Activated CD4-positive, alpha-beta T cell treated with anti-CD3 and anti-CD28 coated beads, Interleukin-2, amount 10 ng/mL, durations not matched to agents 7 days and 5 days (primary cell): ENCODE measurements at places on chromosomes 11 and 22. TPM values are rescaled to one million over a fixed set of nuclear protein-coding genes. Genes with fewer than 3 reads are reported as not detected.

The TECTA gene
- 0.25 TPM for total RNA-seq

The KRTAP5-7 gene
- total RNA-seq: not detected

The ESAM gene
- total RNA-seq: 0.45 TPM

The SLC6A5 gene
- not detected for total RNA-seq

The RTN4RL2 gene
- not detected for total RNA-seq

The RASGRP2 gene
- 293 TPM for total RNA-seq

The RPL27A gene
- total RNA-seq: 869 TPM

The OR2AT4 gene
- total RNA-seq: not detected

DNA sequence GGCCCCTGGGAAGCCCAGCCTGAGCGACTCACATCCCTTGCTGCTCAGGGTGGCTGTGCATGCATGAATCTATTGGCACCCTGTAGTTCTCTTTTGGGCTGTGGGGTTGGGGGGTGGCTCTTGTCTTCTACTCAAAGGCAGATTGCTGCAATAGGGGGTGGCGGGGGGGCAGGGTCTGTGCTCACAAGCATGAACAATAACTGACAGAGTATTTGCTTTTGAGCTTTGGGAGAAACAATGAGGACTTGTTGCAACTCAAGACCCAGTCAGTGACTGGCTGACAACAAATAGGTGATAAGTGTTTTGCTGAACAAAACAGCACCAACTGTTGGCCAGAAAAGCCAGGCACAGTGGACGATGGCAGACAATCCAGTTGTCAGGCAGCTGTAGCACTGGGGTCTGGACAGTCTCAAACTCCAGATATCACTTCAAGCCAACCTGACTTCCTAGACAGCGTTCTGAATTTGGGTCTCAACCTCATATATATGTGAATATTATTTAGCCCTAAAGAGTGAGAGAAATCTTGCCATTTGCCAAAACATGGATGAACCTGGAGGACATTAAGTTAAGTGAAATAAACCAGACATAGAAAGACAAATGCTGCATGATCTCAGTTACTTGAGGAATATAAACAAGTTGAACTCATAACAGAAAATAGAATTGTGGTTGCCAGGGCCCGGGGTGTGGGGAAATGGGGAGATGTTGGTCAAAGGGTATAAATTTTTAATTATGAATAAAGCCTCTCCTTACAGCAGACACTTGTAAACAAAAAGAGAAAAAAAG is 61.7 kb downstream of the ME3 start:
- no peak for DNase-seq

GRCh38 chr22:38740116-38740723 is 15.6 kb downstream of the SUN2 start:
- DNase-seq: no peak

DNA sequence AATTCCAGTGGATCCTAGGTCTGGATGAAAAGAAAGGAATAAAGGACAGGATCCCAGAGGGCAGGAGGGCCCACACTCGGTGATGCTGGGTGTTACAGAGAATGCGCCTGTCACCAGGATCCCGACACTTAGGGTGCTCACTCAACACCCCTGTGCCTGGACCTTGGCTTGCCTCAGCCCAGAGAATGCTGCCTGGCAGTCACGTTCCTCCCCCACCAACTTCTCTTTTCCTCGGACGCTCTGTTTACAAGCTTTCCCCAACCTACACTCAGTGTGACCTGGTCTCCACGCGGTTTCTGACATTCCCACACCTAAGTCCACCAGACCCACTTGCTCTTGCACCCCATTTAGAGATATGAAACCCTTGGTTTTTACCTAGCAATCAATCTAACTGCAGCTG is 38.0 kb upstream of the ETS1 start:
- DNase-seq: no peak

GRCh38 chr11:108324587-108324986 is 101.7 kb downstream of the ATM start:
- no peak for DNase-seq

- DNase-seq: no peak
These were observed 16.0 kb upstream of the FTH1 start for GRCh38 chr11:61983419-61983818.

- no peak for DNase-seq
These were observed 447.5 kb upstream of the KIRREL3 start for GRCh38 chr11:127448101-127448500.

- DNase-seq: no peak
These were observed 69.9 kb upstream of the WNT11 start for GRCh38 chr11:76276046-76276780.

DNA sequence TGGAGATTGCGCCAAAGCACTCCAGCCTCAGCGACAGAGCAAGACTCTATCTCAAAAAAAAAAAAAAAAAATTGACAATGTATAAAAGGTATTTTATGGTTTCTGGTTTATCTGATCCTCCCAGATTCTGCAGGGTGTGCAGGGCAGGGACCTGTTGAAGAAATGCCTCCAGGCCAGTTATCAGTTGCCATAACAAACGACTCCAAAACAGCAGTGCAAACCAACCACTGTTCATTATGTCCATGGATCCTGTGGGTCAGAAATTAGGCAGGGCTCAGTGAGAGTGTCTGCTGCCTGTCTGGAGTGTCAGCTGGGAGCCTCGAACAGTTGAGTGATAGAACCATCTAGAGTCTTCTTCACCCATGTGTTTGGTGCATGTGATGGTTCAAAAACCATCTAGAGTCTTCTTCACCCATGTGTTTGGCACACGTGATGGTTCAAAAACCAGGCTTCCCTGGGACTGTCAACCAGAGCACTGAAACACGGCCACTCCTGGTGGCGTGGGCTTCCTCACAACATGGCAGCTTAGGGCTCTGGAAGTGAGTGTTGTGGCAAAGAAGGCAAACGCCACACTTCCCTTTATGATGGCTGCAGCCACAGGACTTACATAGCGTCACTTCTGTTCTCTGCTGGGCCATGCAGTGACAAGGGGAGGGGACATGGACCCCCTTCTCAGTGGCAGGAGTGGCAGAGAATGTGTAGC is 115.1 kb upstream of the CRYBB3 start:
- no peak for DNase-seq

GRCh38 chr11:66936311-66936711 is 21.9 kb downstream of the PC start:
- no peak for DNase-seq

- DNase-seq: no peak
These were observed 21.8 kb downstream of the MICAL2 start for GRCh38 chr11:12131943-12132789.

DNA sequence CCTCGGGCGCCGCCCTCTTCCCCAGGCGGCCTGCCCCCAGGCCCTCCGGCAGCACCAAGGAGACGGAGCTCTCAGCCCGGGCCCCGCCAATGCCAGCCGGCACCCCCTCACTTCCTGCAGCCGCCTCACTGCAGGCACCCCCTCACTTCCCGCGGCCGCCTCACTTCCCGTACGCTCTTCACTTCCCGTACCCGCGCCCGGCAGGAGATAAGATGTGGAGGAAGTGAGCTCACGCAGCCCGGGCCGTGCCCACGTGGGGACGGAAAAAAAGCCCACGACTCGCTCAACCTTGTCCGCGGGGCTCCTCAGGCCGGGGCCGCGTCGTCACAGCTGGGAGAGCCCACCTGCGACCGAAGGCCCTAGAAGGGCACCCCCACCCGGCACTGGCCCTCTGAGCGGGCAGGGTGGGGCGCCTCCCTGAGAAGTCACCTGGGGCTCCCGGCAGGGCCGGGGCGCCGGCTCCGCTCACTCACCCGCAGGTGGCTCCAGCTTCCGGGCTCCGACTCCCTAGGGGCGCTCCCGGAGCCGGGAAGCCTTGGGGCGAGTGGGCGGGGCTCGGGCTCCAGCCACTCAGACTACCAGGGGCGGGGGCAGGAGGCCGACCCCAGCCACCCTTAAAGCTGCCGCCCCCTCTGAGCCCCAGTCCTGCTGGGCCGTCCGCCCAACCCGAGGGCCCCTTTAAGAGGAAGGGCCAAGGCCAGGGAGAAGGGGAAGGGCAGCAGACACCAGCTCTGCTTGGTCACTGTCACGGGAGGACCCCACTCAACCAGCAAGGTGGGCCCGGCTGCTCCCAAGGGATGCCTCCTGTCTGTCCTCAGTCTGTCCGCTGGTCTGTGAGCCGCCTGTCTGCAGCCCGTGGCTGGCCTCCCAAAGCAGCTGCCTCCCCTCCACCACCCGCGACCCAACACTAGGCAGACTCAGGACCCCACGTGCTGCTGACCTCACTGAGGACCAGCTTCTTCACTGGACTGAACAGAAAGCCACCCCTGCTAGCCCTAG is 31.4 kb downstream of the PISD start:
- peak; percentile 91 for DNase-seq

DNA sequence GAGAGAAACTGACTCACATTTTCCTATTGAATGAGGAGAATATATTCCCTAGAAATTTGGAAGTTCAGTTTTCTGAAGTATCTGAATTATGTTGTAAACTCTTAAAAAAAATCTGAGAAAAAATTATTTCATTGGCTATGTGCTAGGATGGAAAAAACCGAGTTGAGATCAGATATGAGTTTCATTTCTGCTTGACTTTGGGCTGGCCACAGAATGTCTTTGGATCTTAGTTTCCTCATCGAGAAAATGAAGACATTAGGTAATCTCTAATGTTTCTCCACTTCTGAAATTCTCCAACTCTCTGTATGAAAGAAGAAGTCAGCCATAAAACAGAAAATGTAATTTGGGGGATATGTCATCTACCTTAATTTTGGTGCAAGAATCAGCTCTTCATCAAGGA is 28.8 kb downstream of the SLN start:
- DNase-seq: no peak

GRCh38 chr22:36327922-36328551 is 59.7 kb downstream of the MYH9 start:
- DNase-seq: no peak
